ENCODE measurements at places on chromosomes 7 and 10.

- no peak for DNase-seq
These were observed 63.3 kb downstream of the WDR37 start for GRCh38 chr10:1119501-1119900.

DNA sequence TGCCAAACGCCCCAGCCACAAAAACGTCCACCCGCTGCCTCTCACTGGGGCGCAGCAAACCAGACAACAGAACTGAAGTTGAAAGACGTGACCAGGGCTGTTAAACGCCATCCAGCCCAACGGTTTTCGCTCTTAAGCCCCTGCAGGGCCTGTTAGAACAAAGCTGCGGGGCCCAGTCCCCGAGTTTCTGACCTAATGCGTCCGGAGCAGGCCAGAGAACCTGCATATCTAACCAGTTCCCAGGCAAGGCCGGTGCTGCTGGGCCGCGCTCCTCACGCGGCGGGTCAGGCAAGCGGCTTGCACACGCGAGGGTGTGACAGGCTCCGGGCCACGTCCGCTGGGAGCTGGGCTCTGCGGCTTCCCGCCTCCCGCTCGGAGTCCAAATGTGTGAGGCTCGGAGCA lies 87.0 kb downstream of the PTPRN2 start:
- DNase-seq = no peak

GRCh38 chr10:96124230-96125141 lies 5.6 kb upstream of the ZNF518A start:
- DNase-seq = peak; percentile 25

GRCh38 chr10:101575580-101576210 lies 12.4 kb downstream of the POLL start:
- DNase-seq = no peak

GRCh38 chr10:125550362-125550761 lies 132.6 kb downstream of the TEX36 start:
- DNase-seq = no peak

- DNase-seq = no peak
These were observed 31.7 kb upstream of the ELMO1 start for GRCh38 chr7:37480041-37481031.

Data from GM10248 (cell line).